HT1080 (cell line): ENCODE measurements at places on chromosomes 1 and 21.

DNA sequence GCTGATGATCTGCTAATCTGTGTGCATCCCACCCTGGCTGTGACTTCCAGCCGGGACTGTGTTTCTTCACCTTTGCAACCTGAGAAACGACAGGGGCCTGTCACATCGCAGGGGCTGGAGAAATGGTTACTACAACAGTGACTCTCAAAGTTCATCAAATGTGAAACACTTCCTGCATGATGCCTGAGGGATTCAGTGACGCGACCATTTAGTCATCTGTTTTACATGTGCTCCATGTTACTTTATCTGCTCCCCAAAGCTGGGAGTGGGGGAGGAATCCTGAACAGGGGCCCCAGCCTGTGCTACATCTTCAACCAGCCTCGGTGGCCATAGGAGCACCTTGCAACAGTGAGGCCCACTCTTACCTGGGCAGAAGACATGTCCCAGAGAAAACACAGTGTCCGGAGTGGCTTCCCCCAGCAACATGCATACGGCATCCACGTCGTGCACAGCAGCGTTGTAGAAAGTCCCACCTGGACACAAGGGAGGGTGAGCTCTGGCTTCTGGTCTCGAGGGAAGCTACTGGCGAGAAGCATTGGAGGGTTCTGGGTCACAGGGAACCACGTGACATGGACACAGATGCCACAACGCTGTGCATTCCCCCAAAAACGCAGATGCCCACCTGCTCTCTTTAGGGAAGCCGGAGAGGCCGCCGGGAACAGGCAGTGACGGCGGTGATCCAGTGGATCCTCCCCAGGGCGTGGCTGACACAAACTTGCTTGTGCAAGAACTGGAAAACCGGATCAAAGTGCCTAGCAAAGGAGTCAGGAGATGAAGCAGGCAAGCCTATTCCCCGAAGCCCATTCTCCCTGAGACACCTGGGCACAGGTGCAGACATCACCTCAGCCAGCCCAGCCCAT, 9.6 kb upstream of the CCDC27 start:
- no peak for DNase-seq

DNA sequence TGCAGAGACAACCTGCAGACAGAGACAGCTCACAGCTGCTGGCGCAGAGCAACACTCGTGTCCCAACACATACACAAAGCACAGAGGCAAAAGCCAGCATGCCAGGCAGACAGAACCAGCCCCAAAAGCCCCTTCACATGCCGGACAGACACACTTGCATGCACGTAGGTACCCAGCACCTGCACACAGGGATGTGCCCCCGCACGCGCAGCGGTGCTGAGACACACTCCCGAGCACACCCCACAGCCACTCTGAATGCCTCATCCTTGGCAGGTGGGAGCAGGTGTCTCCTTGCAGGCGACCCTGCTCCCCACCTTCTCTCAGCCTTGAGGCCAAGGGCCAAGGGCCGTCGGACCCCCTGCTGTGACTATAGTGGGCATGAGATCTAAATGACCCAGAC, 41.2 kb upstream of the ZC3H12A start:
- no peak for DNase-seq

GRCh38 chr1:202122639-202123335, at the start of gene GPR37L1:
GPR37L1 (plus strand) TSS chr1:202122917; CDS start chr1:202122964, 47 bp downstream.
- DNase-seq, result no peak

- no peak for DNase-seq
These were observed 16.6 kb downstream of the NPL start for GRCh38 chr1:182806015-182806678.

DNA sequence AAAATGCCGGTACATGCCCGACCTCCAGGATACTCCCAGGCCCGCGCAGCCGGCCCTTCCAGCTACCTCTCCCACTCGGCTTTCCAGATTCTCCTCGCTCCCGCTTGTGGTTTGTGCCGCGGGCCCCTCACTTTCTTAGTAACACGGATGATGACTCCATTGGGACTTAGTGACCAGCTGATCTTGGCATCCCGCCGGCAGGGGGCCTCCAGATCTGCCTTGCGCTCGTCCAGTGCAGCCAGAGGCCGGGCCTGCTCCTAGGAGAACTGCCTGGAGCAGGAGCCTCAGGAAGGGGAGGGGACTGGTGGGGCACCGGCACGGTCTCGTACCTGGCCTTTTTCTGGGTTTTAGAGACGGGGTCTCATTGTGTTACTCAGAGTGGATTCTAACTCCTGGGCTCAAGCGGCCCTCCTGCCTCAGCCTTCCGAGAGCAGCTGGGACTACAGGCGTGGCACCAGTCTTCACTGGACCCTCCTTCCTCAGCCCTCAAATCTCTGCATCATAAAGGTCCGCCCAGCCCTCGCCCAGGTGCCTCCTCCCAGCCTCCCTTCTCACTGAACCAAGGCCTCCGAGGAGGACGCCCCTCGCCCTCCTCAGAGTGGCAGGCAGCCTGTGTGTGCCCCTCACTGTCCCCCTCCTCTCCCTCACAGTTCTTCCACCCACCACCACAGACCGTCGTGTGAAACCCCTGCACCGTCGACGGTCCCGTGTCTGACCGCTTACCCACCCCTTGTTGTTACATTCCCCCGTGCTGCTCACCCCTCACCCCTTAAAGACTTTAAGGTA, 78.6 kb downstream of the SLC25A24 start:
- DNase-seq, result no peak

DNA sequence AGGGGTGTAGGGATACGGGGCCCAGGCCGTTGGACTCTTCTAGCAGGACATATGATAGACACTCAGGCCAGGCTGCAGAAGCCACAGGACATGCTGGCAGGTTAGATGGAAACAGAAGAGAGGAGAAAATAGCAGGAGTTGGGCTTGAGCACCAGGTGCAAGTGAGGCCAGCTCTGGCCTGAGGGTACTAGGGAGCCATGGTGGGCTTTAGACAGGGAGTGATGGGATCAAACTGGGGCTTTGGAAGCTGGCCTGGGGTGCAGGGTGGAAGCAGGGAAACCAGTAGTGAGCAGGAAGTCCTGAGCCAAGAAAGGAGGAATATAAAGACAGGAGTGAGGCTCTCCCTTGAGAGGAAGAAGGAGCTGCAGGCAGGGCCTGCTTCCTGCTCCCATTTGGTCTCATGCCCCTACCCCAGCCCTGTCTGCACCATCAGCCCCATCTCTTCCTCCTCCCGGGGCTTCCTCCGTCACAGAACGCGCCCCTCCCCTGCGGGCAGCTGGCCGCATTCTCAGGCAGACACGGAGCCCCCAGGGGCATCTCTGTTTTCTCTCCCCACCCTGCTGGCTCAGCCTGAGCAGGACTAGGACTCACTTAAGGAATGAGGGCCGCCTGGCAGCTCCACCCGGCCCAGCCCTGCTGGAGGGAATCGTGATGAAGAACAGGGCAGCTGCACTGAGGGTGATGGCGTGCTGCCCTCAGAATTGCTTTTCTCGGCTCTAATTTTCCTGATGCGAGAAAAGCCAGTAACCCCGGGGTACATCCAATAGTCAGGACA, 165.5 kb upstream of the TMEM51 start:
- no peak for DNase-seq
